Sigmoid colon (tissue), 7 donors: ENCODE measurements at places on chromosomes 13 and 19. TPM values are rescaled to one million over a fixed set of nuclear protein-coding genes. Genes with fewer than 3 reads are reported as not detected.

- no peak for DNase-seq
Measured at GRCh38 chr13:20381401-20381800, 144.3 kb downstream of the CRYL1 start.

Gene FXYD1
- polyA plus RNA-seq: 57.7 TPM

Gene C1QTNF9B
- not detected for polyA plus RNA-seq

Gene RAB3A
- 4.2 TPM for polyA plus RNA-seq

Gene CASP14
- polyA plus RNA-seq: not detected

Gene TSHZ3
- 2.6 TPM for polyA plus RNA-seq
